SJSA1 (cell line): ENCODE measurements at places on chromosomes 7 and 10. TPM values are rescaled to one million over a fixed set of nuclear protein-coding genes. Genes with fewer than 3 reads are reported as not detected.

DNA sequence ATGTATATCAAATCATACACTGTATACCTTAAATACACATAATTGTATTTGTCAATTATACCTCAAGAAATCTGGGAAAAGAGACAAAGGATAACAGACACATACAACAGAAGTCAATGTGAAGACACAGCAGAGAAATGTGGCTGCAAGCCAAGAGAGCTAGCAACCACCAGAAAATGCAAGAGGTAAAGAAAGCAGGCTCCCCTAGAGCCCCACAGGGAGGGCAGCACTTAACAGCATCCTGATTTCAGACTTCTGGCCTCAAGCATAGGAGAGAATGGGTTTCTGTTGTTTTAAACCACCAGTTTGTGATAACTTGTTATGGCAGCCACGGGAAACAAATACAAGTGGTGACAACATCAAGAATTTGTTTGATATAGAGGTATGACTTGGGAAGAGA is 1197.2 kb downstream of the SORCS1 start:
- DNase-seq = no peak

ASZ1 gene
- not detected in 2 replicates for total RNA-seq

- no peak for DNase-seq
These were observed 480.8 kb downstream of the RPS24 start for GRCh38 chr10:78514459-78514858.

GRCh38 chr10:114694752-114695151 is 36.7 kb upstream of the ABLIM1 start:
- DNase-seq = peak; percentile 34

DNA sequence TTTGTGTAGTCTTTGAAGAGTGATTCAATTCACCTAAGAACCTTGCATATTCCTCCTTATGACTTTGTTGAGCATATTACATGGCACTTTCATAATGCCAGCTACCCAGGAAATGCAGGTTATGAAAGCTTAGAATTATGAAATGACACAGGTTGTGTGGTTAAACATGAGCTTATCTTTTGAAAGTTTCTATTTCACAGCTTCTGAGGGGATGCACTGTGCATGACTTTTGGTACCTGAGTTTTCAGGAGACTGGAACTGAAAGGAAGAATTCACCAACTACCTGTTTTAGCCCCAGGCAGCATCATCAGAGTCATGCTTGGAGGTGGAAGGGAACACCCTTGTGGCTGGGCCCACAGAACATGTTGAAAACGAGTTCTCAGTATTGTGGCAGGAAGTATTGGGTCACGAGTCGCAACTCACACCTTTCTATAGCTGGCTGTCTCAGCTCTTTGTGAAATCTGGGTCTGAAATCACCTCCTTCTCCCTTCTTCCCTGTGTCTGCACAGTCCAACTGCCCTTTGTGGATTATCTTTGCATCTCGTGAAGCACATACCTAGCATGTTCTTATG is 228.2 kb downstream of the PTEN start:
- DNase-seq = no peak

KCNIP2 gene
- total RNA-seq = 0.58 TPM in 1 of 2 replicates, not detected in the other

- DNase-seq = no peak
These were observed 171.0 kb downstream of the SLC16A9 start for GRCh38 chr10:59538623-59539022.

MYL10 gene
- total RNA-seq = not detected in 2 replicates

LCOR gene
- total RNA-seq = 7.0 and 15.5 TPM in 2 replicates

GRCh38 chr7:146647445-146647844 is 530.8 kb downstream of the CNTNAP2 start:
- no peak for DNase-seq

DNA sequence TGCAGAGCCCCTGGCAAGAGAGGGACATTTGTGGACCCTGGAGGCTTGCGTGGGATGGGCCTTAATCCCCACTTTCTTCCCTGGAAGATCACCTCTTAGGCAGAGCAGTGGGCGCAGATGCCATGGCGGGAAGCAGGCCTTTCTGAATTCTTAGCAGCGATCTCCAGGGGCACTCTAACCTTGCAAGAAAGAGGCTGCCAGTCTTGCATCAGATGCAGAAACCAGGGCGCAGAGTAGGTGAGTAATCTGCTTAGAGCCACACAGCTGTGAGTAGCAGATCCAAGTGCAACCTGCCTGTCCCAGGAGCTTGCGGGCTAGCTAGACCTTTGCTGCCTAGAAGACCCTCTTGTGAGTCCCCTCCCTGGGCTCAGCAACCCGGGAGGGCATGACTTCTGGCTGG is 40.0 kb downstream of the KCTD7 start:
- DNase-seq = no peak

MSMB gene
- total RNA-seq = not detected in 2 replicates

PRRT4 gene
- total RNA-seq = not detected in 2 replicates

PPP1R17 gene
- total RNA-seq = not detected in 2 replicates

GRCh38 chr10:36114913-36115312 is 472.8 kb upstream of the FZD8 start:
- DNase-seq = peak; percentile 44

DNA sequence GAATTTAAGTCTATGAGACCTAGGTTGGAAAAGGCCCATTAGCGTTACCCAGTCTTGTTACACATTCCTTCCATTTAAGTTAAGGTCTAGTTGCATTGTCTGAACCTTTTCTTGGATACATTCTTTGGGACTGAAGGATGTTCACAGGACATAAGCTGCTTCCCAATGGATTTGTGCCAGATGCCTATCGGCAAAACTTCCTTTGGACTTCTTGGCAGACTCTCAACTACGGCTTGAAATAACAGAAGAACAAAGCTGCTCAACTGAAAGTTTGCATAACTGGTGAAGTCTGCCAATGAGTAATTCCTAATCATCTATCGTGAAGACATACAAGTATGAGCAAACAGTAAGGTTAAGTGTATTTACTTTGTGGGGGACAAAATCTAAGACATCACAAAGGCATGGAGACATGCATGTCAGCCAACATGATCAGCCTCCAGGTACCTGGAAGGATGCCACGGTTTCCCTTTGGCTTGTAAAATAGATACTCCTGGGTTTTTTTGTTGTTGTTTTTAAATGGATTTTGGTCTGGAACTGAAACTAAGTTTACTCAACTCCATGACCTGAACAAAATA is 35.4 kb downstream of the MALSU1 start:
- DNase-seq = peak; percentile 94

GRCh38 chr10:58662314-58662713 is 149.6 kb downstream of the BICC1 start:
- peak; percentile 63 for DNase-seq

- no peak for DNase-seq
These were observed 637.0 kb downstream of the ZNF716 start for GRCh38 chr7:58086871-58087535.

DNA sequence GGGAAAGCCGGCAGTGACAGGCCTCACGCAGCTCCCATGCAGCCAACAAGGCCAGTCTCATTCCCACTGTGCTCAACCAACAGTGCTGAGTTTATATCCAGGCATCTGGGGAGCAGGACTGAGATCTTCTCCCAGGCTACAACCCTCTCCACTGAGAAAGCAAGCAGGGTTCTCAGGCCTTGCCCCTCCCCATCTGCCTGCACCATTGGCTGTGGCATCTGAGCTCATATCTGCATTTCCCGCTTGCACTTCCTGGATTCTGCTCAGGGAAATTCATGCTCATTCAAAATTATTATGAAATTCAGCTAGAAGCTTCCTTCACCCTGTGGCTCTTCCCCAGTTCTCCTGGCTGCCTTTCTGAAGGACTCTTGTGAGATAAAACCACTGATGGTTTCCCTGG is 1029.0 kb downstream of the GRM8 start:
- no peak for DNase-seq

- DNase-seq = no peak
These were observed 46.3 kb downstream of the STARD3NL start for GRCh38 chr7:38224392-38224791.

GRCh38 chr10:116069856-116070255 is 203.2 kb downstream of the GFRA1 start:
- DNase-seq = no peak

DNA sequence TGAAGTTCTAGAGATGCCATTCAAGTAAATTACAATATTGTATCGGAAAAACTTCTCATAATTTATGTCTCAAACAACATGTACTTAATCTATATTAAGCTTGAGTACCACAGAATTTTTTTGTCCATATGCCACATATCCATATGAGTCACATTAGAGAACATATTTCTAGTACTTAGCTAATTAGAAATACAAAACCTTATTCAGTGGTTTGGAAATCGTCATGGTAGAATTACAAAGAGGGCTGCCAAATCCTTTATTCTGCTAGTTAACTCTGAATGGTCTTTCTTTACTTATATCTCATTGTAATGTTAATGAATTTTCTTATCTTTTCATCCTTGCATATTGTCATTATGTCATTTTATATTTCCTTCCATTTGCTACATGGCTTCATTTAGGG is 9.0 kb upstream of the VIM start:
- DNase-seq = no peak

DNA sequence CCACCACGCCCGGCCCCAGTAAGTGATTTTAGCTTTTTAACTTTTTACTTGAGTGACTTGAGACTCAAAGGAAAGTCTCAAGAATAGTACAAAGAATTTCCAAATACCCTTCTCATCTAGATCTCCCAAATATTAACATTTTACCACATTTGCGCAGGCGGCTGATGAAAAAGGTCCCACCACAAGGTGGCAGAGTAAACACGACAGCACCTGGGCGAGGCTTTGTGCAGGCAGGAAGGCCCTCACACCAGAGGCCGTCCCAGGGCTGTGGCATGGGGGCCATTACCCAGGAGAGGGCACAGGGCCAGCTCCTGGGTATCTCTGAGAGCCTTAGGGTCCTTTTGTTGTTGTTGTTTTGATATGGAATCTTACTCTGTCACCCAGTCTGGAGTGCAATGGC is 50.0 kb upstream of the WIPI2 start:
- no peak for DNase-seq

- DNase-seq = no peak
These were observed 34.6 kb downstream of the ANXA8 start for GRCh38 chr10:47449102-47449978.

GPR15LG gene
- total RNA-seq = not detected in 2 replicates

- peak; percentile 9 for DNase-seq
These were observed 35.7 kb downstream of the AGK start for GRCh38 chr7:141586878-141587277.

RET gene
- total RNA-seq = not detected in 2 replicates

GRCh38 chr7:105016709-105017656 is 3.0 kb downstream of the KMT2E start:
- peak; percentile 22 for DNase-seq

DNA sequence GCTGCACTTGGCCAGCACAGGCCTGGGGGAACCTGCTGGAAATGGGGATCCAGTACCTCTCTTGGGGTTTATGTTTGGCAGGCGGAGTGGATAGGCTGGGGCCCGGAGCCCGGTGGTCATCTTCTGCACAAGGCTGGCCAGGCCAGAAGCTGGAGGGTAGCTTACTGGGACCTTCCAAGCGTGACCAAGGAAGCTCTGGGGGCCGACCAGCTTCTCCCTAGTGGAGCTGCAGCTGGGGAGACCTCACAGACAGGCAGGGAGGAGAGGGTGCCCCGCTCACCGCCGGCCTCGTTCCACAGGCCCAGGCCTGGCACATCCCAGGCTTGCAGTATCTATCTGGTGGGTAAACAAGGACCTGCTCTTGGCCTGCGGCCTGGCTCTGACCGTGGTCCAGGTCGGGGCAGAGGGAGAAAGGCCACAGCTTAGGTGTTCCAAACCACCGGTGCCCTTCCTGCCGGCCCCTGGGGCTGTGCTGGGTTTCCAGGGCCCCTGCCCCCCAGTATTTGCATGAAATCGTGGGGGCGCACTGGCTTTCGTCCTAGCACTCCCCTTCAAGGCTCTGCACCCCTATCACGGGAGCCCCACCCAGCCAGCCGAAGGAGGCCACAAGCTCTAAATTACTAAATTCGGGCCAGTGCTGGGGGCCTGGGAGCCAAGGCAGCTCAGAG is 1.5 kb upstream of the ELFN1 start:
- DNase-seq = peak; percentile 23

DNA sequence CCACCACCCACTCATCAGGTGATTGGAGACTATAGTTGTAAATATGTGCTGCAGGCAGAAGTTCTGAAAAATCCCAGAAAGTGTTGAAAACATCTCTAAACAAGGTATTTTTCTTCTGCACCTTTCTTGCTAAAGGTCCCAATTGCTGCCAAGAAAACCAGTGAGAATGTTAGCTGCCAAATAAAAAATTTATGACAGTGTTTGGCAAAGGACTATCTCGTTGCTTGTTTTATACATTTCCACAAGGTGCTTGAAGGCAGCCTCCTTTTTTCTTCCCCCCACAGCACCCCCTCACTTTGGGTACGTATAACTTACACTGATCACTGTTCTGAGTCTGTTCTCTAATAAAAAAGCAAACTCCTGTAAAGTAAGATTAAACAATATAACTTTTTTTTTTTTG is 158.6 kb upstream of the TCF7L2 start:
- DNase-seq = no peak

- peak; percentile 20 for DNase-seq
These were observed 84.6 kb upstream of the PDGFA start for GRCh38 chr7:604001-604883.

STOX1 gene
- total RNA-seq = 0.39 and 1.6 TPM in 2 replicates

DNA sequence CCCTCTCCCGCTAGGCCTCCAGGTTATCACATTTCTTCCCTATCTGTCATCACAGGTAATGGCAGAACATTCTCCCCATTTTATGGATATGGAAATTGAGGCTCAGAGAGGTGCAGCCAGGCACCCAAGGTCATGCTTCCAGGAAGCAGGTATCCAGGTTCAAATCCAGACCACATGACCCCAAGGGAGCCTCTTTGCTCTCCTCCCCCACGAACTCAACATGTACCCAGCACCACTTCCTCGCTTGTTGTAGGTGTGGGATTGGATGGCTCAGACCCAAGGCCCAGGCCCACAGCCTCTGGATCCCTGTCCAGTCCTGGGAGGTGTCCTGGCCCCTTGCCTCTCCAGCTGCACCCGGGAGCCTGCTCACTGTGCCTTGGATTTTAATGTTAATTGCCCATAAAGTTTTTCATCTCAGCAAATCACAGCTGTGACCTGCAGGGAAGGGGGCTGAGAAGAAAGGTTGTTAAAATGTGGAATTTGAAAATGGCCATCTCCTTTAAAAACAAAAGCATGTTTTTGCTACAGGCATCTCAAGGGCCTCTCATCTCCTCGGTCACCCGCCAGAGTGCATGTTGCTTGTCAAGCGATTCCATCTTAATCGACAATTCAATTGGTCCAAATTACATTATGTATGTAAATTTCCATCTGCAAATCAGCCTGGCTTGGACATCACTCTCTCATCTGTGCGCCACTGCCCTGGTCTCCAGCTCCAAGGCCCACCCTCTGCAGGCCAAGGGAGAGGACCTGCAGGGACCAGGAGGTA is 205.4 kb upstream of the ZMIZ1 start:
- no peak for DNase-seq

GRCh38 chr10:82558014-82558607 is 683.1 kb downstream of the NRG3 start:
- DNase-seq = no peak

C10orf105 gene
- total RNA-seq = not detected in 2 replicates
